ENCODE measurements at places on chromosomes 5 and 9.
A peak's percentile ranks its signal among the peaks of the same experiment; 100 is the strongest.

- peak; percentile 63 for DNase-seq
Measured at GRCh38 chr5:39476843-39477220, 52.1 kb upstream of the DAB2 start.

DNA sequence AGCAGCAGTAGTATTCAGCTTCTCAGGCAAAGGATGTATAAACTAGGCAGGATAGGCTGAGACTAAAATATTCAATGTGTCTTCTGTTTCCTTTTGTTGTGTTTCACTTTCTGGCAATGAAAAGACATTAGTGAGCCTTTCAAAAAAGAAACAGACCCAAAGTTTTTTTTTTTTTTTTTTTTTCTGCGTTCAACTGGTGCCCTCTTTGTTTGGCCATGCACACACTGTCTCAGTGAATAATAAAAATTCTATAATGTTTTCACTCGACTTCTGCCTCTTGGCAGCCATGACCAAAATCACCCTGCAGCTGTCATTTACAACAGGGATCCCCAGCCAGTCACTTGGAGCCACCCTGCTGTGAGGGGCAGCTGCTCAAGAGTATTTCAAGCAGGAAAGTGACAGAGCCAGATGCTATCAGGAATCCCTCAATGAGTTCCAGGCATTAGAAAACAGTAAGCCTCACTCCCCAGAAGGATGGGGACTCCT is 44.0 kb upstream of the MAN2A1 start:
- DNase-seq = no peak

- peak; percentile 47 for DNase-seq
Measured at GRCh38 chr5:123344816-123345426, 78.3 kb downstream of the CEP120 start.

- DNase-seq = no peak
Measured at GRCh38 chr5:136809382-136809781, 444.0 kb upstream of the TRPC7 start.

DNA sequence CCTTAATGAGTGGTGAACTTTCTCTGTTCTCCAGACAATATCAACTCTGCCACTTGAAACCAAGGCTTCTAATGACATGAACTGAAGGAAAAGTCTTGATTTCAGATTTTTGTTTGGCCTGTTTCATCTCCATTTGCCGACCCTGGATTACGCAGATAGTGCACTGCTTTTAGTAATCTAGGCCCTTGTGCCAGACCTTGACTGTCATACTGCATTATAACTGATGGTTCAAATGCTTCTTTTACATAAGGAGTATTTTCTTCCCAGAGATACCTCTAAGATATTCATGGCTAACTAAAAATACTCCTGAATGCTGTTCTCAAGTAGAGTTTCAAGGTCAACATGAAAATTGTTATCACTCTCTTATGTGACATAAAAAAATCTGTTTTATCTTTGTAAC is 238.7 kb upstream of the SEMA6A start:
- DNase-seq = no peak

GRCh38 chr9:105119156-105119555 is 125.3 kb upstream of the SLC44A1 start:
- no peak for DNase-seq

DNA sequence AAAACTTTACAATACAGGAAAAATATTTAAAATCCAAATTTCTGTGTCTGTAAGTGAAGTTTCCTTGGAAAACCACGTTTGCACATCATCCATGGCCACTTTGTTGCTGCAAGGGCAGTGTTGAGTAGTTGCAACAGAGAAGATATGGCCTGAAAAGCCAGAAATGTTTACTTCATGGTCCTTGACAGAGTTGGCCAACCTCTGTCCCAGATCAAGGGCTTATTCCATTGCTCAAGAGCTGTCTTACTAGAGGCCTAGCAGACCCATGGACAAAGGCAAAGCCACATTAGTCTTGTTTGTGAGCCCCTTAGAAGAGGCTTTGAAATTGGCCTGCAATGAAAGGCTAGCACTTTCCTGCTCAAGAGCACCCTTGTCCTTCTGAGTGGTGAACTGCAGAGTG is 119.4 kb downstream of the GAS1 start:
- DNase-seq = no peak

DNA sequence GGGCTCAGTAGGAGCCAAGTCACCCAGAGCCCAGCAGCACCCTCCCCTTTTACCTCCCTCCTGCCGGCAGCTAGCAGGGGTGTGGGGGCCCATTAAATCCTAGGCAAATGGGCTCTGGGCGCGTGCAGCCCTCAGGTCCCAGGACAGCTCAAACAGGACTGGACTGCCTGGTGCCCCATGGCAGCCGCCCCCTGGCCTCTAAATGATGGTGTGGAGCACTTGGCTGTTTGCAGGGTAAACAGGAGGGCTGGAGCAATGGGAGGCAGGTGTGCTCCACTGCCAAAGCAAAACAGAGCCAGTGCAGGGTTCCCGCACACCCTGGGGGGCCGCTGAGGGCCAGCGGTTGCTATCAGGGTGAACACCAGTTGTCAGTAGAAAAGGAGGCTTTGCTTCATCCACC is 55.9 kb upstream of the C5orf58 start:
- DNase-seq = no peak

DNA sequence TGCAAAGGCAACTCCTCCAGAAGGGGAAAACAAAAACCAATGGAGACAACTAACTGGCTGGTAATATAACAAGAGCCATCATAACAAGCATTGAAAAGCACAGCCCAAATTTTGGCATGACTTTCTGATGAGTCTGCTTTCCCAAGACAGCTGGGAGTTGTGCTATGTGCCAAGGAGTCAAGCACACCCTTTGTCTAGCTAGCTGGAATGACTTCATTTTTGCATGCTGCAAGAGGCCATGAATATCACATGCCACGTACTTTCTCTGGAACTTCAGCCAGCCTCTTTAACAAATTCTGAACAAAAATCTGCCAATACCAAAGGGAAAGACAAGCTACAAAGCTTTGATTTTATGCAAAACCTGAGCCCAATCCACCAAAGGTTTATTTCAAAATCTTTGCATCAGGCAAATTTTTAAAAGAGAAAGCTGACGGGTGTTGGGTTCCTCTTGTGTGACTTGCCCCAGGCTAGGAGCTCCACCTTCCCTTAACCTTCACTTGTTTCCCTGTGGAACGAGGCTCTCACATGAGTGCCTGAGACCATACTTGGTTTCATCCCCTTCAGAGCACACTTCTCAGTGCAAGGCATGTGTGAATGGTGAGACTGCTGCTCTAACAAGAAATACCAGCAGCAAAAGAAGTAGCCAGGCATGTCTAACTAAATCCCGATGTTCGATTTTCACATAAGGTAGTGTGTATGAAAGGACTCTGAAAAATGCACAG is 47.3 kb downstream of the S1PR3 start:
- DNase-seq = peak; percentile 87

DNA sequence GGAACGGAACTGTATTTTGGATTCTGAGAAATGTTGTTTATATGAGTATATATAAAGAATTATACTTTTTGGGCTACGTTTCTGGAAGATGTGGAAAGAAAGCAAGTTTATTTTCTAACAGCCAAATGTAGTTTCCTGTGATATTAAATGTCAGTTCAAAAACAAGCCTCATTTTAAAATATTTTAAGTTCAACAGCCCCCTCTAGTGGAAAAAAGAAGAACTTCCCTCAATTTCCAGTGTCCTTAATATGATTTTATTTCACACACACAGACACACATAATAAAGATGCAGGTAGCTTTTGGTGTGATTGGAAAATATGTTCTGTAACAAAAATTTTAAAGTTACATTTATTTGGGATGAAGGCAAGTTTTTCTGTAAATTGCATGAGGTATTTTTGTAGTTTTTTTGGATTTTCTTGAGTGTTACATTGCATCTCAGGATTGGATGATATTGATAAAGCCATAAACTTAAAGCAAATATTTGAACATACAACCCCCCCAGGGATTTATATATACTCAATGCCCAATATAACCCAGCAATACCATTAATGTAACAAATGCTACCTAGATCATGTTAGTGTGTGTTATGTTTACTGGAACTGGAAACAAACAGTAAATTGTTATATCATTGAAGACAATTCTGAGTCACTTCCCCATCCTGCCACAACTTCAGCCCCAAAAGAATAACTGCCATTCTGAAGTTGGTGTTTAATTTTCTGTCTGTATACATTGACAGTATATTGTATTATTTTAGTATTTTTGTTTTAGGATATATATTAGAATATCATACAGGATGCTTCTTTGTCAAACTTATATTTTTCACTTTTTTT is 54.0 kb downstream of the CCDC171 start:
- DNase-seq = peak; percentile 51

DNA sequence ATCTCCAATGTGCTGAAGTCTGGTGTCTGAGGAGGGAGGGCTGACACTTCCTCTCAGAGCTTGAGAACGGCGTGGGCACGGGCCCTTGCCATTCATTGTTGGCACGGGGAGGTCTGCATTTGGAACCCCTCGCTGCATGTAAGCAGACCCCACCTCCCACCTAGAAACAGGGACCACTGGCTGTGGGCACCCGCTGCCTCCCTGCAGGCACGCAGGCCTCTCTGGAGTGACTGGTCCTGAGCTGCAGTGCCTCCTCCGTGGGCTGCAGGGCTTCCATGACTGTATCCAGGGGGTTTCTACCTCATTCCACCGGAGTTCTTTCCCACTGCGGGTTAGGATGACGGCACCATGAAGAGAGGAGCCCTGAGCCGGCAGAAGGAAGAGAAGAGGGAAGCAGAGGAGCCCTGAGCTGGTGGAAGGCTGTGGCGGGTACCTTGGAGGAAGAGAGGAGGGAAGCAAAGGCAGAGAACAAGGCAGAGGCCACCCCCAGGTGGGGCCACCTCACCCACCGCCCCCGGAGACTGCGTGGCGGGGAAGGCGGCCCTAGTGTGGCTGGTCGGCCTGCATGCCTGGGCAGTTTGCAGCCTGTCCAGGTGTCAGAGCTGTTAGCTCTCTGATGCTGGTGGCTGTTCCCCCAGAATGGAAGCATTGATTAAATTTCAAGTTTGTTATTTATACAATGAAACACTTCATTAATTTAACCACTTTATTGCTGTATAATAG is 74.9 kb upstream of the CACNA1B start:
- DNase-seq = no peak

GRCh38 chr5:147430628-147431027 is 79.2 kb downstream of the DPYSL3 start:
- no peak for DNase-seq

DNA sequence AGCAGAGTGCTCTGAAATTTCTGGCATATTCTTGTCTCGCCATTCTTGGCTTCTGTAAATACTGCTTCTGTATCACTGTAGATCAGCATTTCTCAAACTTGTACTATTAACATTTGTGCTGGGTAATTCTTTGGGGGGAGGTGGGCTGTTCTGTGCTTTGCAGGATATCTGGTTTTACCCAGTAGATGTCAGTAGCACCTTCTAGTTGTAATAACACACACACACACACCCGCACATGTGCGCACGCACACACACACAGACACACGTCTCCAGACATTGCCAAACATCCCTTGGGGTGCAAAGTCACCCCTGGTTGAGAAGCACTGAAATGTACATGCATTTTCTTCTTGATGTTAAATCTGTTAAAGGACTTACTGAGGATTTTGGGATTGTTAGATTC is 304.1 kb downstream of the MAT2B start:
- peak; percentile 25 for DNase-seq

- DNase-seq = peak; percentile 72
Measured at GRCh38 chr9:96135076-96135752, 166.8 kb downstream of the HSD17B3 start.

DNA sequence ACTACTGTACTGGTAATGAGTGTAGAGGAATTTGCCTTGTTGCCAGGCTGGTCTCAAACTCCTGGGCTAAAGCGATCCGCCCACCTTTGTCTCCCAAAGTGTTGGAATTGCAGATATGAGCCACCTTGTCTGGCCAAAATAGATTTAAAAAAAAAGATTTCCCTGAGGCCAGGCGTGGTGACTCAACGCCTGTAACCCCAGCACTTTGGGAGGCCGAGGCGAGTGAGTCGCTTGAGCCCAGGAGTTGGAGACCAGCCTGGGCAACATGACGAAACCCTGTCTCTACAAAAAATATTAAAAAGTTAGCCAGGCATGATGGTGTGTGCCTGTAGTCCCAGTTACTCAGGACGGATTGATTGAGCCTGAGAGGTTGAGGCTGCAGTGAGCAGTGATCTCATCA is 62.5 kb downstream of the IPO11 start:
- peak; percentile 76 for DNase-seq

GRCh38 chr5:147434049-147434448 is 75.8 kb downstream of the DPYSL3 start:
- DNase-seq = no peak

DNA sequence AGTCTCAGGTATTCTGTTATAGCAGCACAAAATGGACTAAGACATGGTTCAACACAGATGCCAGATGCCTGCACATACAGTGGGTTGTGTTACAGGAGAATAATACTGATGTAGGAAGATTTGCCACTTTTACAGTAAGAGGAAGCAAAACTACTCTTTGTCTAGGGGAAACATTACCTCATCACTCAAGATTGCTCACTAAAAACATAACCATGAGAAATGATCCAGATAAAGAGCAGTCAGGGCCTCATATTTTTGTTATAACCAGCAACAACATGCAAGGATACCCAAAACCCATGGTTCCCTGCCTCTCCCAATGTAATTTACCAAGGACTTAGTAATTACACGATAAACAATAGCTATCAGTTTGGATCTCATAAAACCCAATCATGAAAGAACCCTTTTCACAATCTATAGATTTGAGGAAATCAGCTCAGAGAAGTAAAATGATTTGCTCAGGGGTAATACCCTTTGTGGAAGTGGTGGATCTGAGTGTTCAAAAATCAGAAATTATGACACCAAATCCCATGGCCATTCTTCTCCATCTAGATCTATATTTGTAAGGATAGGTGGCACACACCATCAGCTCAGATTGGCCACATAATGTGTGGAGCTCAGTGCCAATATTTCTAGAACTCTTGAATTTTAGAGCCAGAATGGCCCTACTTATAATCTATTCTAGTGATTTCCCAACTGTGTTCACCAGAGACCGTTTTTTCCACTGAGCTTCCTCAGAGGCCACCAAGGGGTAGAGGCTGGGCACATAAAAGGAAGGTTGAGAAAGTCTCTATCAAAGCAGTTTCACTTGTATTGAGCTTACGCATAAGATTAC is 27.8 kb downstream of the DPYSL3 start:
- peak; percentile 64 for DNase-seq

- no peak for DNase-seq
Measured at GRCh38 chr5:3346111-3346820, 249.4 kb upstream of the IRX1 start.

- DNase-seq = peak; percentile 60
Measured at GRCh38 chr9:34430843-34431437, 27.4 kb downstream of the FAM219A start.
